Activated CD4-positive, alpha-beta T cell treated with anti-CD3 and anti-CD28 coated beads, Interleukin-2, Interleukin-4, amounts not matched to agents 100 ng/mL and 50 ng/mL, durations not matched to agents 16 hours and 8 hours (primary cell): ENCODE measurements at places on chromosomes 7 and 10.
A peak's percentile ranks its signal among the peaks of the same experiment; 100 is the strongest.

- no peak for DNase-seq
Measured at GRCh38 chr10:110192552-110192951, 14.9 kb upstream of the MXI1 start.

- peak; percentile 23 for DNase-seq
Measured at GRCh38 chr10:132942101-132943057, at the start of gene CFAP46. Gene CFAP46 (minus strand): TSS chr10:132942570. CDS start chr10:132942484, 86 bp downstream.

DNA sequence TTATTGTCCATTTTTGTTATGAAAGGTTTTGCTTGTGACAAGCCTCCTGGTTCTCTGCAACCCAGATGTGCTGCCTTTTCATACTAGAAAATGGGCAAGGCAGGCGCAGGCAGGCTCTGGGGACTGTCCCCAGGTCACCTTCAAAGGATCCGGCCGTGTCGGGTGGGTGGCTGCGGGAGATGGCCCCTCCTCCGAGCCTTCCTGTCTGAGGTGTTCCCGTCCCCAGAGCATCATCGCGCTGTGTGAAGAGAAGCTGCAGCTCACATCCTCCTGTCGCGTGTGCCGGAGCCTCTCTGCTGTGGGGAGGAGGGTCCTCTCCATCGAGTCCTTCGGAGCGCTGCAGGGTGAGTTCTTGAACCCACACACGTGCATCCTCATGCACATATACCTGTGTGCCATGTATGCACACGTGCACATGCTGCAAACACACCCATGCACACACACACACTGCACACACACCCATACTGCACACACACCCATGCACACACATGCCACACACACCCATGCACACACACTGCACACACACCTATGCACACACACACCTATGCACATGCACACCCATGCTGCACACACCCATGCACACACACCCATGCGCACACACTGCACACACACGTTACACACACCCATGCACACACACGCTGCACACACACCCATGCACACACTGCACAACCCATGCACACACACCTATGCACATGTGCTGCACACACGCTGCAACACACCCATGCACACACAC lies 23.8 kb downstream of the KNDC1 start:
- DNase-seq = no peak

DNA sequence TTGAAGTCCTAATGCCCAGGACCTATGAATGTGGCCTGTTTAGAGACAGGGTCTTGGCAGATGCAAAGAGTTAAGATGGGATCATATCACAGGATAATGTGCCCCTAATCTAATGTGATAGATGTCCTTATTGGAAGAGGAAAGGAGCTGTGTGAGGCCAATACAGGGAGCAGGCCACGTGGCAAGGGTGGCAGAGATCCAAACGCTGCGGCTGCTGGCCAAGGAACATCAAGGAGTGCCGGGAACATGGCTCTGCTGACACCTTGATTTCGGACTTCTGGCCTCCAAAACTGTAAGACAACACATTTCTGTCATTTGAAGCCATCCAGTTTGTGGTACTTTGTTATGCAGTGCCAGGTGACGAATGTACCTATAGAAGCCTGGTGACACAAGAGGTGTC lies 37.7 kb upstream of the EZH2 start:
- no peak for DNase-seq

DNA sequence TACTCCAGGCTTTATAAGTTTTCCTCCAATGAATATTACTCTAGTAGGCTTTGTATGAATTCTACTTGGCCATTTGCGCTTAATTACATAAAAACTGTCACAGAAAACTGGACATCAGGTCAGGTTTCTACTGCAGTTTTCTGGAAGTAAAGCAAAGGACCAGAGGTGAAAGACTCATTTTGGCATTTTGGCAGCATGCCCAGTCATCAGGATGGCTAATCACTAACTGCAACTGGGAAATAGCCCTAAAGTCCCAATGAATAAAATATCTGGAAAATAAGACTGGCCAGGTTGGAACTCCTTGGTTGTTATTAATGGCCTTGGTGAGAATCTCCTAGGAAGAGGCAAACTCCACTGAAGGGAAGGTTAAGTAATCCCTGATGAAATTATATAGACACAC lies 75.5 kb downstream of the COPG2 start:
- no peak for DNase-seq
